Right lobe of liver (tissue), 6 donors: ENCODE measurements at places on chromosomes 5 and 9.

DNA sequence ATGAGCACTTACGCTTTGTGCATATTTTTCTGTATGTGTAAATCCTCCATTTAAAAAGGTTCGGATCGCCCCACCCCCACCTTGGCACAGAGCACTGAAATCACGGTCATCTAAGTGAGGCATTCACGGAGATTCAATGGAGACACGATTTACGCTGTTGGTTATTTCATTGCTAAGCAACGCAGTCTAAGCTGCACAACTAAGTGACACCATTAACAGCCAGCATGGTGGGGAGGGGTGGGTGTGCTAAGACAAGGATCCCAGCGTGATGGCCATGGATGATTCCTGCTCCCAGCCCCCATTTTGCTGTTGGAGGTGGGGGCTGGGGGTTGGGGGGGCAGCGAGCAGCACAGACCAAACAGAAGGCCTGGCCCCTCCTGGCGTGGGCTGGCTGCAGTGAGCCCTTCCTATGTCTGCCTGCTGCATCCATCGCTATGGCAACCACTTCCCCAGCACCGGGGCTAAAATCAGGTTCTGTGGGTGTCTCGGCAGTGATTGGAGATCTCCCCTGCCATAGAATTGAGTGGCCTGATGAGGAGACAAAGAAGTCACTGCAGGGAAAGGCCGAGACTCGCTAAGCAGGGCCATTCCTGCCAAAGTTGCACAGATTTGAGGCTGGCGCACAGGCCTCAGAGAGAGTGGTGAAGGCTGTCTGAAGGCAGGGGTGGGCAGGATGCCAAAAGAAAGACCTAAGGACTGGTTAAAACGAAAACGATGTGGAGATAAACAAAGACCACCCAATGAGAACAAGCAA is 14.3 kb upstream of the MARCHF6 start:
- no peak for DNase-seq

DNA sequence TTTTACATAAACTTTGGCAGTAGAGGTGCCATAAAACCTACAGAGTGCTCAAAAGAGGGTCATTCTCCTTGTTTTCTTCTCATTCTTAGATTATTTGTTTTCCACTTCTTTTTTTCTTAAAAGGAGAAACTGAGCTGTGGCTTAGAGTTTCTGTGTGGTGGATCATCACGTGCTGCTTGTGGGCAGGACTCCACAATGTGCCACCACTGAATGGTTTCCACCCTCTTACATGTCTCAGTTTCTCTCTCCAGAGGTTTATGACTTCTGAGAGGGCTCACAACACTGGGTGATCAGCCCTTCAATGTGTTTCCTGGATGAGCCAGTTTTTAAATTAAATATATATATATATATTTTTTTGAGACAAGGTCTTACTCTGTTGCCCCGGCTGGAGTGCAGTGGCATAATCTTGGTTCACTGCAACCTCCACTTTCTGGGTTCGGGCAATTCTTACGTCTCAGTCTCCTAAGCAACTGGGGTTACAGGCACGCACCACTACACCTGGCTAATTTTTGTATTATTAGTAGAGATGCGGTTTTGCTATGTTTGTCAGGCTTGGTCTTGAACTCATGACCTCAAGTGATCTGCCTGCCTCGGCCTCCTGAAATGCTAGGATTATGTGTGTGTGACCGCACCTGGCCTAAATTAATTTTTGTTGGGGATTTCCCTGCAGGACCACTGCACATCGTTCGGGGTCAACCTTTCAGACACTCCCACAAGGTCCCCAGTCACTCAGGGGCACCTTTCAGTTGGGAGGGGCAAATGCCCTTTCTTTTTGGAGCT is 3.1 kb upstream of the UNC13B start:
- DNase-seq: no peak

DNA sequence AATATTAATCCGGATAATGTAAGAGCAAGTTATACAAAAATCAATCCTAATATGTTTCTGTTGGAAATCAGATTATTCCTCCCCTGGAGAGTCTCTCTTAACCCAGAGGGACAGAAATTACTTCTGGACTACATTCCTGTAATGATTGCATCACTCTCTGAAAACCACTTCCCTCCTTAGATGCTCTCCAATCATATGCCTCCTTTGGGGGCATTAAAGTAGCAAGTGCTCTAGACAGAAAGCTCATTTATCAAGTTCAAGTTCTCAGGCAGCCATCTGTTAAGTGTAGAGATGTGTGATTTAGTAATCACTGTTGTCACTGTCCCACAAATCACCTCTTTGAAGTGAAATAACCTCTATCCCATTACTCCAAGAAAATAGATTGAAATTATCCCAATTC is 247.1 kb downstream of the SLCO4C1 start:
- no peak for DNase-seq

- DNase-seq: no peak
Measured at GRCh38 chr9:127856094-127856728, 1.8 kb upstream of the ENG start.

DNA sequence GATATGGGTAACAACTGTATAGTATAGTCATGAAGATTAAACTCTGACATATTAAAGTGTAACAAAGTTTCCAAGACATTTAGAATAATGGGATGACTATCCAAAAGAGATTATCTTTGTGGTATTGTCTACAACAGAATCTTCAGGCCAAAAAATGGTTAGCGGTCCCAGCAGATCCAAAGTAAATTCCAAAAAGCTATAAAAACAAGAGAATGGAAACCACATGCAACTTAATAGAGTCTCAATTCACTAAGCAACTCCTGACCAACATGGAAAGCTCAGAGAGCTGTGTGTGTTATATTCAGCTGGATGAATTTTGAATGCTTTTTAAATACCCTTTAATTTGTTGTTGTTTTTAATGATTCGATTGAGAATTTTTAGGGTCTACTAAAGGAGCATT is 688.2 kb downstream of the CETN3 start:
- no peak for DNase-seq

DNA sequence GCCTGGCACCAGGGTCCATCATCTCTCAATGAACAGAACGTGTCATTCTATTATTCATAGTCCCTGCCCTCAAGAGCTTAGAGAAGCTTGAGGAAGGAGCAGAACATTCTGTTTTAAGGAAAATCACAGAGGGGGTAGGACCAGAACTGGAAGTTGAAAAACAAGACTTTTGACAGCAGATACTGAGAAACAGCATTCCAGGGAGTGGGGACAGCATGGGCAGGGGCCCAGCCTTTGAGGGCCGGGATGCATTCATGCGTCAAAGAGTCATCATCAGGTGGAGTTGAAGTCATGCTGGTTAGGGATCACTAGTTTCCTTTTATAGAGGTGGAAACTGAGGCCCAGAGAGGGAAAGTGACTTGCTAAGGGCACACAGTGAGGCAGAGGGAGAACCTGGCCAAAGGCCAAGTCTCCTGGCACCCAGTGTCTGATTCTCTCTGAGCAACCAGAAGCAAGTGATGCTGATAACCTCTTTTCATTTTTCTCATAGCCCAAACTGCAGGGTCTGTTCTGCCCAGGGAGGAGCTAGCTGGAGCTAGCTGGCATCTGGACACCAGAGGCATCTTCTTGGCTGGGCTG is 41.5 kb upstream of the STXBP1 start:
- DNase-seq: no peak

GRCh38 chr9:76911971-76912370 is 6.1 kb upstream of the PRUNE2 start:
- no peak for DNase-seq

- DNase-seq: no peak
Measured at GRCh38 chr5:29963956-29964355, 1229.5 kb upstream of the CDH6 start.

DNA sequence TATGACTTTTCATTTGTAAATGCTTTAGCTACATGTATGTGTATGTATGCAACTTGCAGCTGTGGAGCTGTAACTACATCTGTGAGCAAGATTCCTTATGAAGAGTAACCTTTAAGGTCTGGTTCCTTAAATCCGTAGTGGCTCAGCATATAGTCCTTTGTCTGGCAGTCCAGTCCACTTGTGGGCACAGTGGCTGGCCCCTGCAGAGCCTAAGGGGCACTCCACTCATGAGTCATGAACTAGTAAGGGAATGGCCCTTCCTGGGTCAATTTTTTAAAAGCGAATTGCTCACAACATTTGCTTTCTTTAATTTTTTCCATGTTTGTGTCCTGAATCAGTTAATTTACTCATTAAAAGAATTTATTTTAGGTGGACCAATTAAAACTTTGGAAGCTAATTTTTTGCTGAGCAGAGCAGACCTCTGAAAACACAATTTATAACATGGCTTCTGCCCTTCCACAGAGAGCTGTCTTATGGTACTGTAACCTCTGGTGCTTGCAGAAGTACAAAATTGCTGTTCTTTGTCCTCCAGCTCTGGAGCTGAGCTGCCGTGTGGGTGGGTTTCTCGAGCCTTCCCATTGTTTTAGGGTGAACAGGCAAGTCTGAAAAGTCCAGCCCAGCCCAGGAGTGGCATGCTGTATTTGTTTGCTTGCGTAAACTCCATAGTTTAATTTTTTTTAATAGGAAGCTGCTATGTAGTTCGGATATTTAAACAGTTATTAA is 110.1 kb downstream of the MVB12B start:
- no peak for DNase-seq

- DNase-seq: peak; percentile 27
Measured at GRCh38 chr9:93596399-93596798, 20.0 kb downstream of the PHF2 start.
